CD4-positive, alpha-beta T cell treated with Interleukin-6 at 100 ng/mL for 8 hours (primary cell): ENCODE measurements at places on chromosomes 4 and X.

GRCh38 chrX:150935467-150935866 lies 37.0 kb upstream of the CD99L2 start:
- no peak for DNase-seq

- no peak for DNase-seq
These were observed 36.0 kb downstream of the ADGRG2 start for GRCh38 chrX:19086102-19086772.

DNA sequence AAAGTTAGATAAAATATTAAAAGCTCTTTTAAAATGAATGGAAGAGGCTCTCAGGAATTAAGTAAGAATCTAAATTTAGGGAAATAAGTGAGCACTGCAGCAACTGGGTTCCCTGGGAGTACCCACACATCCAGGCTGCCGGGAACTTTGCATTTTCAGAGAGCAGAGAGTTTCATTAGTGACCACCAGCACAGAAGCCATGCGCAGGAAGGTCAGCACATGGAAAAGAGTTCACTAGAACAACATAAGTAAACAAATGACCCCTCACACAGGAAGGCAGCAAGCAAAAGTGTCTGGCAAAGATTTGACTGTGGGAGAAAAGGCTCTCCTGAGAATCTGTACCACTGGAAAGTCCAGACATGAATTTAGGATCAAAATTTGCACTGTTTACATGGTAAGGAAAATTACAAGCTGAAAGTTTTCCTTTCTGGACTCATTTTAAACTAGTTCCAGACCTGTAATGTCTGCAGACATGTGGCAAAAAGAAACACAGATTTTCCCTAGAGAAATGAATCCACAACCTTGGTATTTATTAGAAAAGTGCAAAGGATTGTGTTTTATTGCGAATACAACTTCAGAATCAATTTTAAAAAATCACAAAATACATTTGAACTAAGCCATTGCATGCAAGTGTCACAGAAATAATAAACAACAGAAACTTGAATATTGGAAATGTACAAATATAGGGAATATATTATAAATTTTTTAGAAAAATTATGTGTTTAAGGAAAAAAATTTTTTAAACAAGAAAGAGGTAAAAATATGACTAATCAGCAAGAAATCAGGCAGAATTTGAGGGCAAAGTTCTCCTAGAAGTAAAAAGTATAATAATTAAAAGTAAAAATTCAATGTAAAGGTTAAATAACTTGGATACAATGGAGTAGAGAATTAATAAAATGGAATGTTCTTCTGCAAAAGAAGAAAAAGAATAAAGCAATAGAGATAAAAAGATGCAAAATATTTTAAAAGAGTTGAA lies 18.4 kb upstream of the MYOZ2 start:
- no peak for DNase-seq

DNA sequence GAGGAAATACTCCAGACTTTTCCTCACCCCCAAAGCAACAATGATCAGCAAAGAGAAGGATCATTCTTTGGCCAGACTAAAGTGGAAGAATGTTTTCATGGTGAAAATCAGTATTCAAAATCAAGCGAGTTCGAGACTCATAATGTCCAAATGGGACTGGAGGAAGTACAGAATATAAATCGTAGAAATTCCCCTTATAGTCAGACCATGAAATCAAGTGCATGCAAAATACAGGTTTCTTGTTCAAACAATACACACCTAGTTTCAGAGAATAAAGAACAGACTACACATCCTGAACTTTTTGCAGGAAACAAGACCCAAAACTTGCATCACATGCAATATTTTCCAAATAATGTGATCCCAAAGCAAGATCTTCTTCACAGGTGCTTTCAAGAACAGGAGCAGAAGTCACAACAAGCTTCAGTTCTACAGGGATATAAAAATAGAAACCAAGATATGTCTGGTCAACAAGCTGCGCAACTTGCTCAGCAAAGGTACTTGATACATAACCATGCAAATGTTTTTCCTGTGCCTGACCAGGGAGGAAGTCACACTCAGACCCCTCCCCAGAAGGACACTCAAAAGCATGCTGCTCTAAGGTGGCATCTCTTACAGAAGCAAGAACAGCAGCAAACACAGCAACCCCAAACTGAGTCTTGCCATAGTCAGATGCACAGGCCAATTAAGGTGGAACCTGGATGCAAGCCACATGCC lies 89.7 kb downstream of the TET2 start:
- DNase-seq: no peak
